ENCODE measurements at places on chromosomes 7 and 10.
A peak's percentile ranks its signal among the peaks of the same experiment; 100 is the strongest.

- peak; percentile 90 for DNase-seq
Measured at GRCh38 chr7:127347567-127348246, 44.8 kb downstream of the ZNF800 start.

GRCh38 chr10:126170371-126170770, 217.9 kb downstream of the ADAM12 start:
- no peak for DNase-seq

GRCh38 chr10:86652361-86653202, 1.8 kb upstream of the OPN4 start:
- no peak for DNase-seq

GRCh38 chr10:21516242-21517131, 9.0 kb downstream of the SKIDA1 start:
- peak; percentile 75 for DNase-seq

- DNase-seq, result no peak
Measured at GRCh38 chr7:69753981-69754380, 155.7 kb downstream of the AUTS2 start.

DNA sequence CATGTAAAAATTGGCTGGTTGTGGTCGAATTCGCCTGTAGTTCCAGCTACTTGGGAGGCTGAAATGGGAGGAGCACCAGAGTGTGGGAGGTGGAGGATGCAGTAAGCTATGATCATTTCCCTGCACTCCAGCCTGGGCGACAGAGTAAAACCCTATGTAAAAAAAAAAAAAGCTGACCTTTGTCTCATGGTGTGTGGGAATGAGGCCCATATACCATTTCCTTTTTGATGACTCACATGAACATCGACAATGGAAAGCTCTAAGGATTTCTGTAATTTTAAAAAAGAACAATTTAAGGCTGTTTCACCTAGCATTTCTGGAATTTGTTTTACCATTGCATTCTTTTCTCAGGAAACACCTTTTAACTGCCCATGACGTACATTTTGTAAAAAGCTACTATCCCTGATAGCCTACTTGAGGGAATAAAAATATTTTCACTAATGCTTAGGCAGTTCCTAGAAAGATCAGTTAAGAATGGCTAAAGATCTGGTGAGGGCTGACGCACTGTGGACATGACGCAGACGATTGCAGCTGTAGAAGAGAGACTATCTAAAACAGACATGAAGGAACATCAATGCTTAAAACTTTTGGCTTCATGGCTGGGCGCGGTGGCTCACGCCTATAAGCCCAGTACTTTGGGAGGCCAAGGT, 400.6 kb upstream of the IGFBP3 start:
- DNase-seq, result no peak

DNA sequence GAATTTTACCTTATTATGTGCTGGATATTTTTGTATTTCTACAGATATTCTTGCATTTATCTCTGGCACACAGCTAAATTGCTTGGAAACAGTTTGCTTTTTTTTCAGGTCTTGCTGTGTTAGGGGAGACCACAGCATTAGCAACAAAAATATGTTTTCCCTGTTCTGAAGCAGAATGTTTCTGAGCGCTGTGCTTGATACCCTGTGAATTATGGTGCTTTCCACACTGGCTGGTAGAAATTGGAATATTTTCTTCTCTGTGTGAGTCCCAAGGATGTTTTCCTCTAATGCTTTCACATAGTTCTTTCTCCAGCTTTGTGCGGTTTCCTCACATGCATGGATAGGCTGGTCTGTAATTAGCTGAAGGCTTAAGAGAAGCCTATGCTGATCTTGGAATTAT, 651.6 kb upstream of the IGFBP3 start:
- DNase-seq, result no peak

- no peak for DNase-seq
Measured at GRCh38 chr7:29971566-29972314, 17.9 kb downstream of the SCRN1 start.

DNA sequence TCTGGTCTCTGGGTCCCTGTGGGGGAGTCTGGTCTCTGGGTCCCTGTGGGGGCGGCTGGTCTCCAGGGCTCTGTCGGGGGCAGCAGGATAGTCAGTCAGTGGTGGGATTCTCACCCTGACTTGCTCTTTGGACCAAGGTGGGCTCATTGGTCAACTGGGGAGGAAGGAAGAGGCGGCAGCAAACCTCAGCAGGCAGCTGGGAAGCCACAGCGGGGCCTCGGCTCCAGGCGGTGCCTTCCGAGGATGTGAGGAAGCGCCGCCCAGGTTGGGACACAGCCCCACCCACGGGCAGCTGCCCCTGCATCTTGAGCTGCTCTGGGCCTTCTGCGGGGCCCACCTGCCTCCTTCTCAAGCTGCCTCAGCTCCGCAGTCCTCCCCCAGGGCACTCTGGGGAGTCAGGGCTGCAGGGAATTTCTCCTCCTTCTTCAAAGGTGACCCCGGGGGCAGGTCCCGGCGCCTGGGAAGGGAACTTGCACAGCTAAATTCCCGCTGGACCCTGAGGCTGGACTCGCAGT, 20.4 kb upstream of the KNDC1 start:
- DNase-seq, result no peak

- DNase-seq, result peak; percentile 27
Measured at GRCh38 chr10:74589226-74589673, 237.2 kb upstream of the KAT6B start.

DNA sequence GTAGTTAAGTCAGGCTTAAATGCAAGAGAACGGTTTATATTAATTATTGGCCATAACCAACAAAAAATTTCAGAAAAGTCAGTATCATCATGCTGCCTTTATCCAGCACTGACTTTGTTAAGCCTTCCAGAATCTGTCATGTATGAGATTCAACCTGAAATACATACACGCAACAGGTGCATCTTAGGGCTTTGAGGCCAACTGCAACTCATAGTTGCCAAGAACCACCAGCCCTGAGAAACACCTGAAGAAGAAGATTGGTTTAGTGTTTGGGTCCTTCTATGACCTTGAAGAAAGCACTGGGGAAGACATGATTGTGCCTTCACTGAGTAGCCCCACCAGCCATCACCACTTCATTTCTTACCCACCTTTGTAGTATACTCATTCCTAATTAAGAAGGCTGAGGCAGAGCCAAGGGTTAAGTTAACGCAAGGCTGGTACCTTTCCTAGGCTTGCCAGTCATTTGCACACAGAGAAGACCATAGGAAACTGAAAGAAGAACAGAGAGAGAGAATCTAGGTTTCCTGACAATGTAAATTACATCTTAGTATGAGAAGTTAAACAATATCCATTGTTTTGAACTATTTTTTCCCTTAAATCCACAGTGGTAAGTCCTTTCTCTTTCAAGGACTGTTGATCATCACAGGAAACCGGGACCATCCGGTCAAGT, 200.1 kb upstream of the PRKCQ start:
- DNase-seq, result no peak

DNA sequence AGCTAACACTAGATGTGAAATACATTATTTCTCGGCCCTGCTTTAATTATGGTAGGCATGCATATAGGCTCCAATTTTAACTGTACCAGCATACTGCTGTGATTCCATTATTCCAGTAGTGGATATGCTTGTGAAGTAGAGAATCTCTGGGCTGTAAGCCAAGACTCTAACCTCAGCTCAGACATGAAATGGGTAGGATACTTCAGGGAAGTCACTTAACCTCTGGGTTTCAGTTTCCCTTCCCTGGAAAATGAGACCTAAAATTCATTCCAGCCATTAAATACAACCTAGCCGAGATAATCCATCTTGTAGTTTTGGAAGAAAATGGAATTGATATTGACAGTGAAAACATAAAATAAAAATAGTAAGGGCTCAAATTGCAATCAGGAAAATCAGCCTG, 59.6 kb upstream of the TRIL start:
- no peak for DNase-seq

DNA sequence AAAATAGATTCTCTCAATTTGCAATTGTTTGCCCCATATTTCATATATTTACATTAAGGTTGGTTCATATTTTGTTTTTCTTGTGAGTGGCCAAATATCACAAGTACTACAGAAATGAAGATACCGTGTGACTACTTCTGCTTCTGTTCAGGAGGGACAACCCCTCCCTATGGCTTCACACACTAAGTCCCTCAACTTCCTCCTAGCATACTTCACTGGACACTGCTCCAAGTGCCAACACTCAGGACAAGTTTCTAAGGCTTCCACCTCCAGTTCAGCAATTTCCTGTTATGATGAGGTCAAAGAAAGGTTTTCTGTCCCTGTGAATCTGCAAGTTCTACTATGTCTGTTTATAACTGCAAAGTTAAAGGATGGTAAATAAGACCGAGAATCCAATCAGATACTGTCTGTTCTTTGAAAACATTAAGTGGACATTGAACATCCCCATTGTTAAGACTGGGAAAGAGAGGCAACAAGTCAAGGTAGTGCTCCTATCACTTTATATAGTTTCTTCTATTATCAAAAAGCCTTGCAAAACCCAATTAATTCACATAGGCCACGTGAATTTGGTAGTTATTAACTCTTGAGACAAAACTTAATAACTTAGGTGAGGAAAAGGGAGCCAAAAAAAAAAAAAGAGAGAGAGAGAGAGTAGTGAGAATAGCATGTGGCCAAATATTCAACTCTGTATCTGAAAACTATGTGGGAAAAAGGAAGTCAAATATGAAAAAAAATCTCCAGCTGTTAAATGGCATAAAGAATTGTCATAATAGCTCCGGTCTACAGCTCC, 81.3 kb upstream of the DKK1 start:
- peak; percentile 32 for DNase-seq

DNA sequence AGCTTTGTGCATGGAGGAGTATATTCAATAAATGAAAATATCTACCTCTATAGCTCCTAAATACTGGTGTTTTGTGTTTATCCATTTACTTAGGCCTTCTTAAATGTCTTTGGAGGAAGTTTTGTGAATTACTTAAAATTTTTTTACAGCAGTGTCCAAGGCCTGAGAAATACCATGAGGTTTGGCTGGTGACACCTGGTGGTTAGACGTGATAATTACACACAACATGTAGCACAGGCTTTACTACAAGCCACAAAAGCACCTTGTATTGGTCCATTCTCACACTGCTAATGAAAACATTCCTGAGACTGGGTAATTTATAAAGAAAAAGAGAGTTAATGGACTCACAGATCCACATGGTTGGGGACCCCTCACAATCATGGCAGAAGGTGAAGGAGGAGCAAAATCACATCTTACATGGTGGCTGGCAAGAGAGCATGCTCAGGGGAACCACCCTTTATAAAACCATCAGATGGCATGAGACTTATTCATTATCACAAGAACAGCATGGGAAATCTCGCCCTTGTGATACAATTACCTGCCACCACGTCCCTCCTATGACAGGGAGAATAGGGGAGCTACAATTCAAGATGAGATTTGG, 20.6 kb downstream of the HYAL4 start:
- DNase-seq, result peak; percentile 20

Measured in GM13976 (cell line).